Diencephalon (tissue), 1 donor: ENCODE measurements at places on chromosomes 7 and 10. TPM values are rescaled to one million over a fixed set of nuclear protein-coding genes. Genes with fewer than 3 reads are reported as not detected.

The MACC1 gene
- total RNA-seq = 0.23 TPM

The PNLIPRP1 gene
- total RNA-seq = not detected

The PRKCQ gene
- total RNA-seq = 5.3 TPM

The IDE gene
- 20.5 TPM for total RNA-seq

The CAMK2B gene
- 112 TPM for total RNA-seq

The NUTM2E gene
- total RNA-seq = 0.46 TPM

The SPAM1 gene
- total RNA-seq = not detected

The EPDR1 gene
- total RNA-seq = 33.7 TPM

The RAPGEF5 gene
- 62.7 TPM for total RNA-seq

The SAP25 gene
- total RNA-seq = not detected

The ANKRD1 gene
- total RNA-seq = not detected

The C7orf33 gene
- total RNA-seq = not detected

The INMT gene
- total RNA-seq = 0.23 TPM
